ENCODE measurements at places on chromosomes 13 and 19. TPM values are rescaled to one million over a fixed set of nuclear protein-coding genes. Genes with fewer than 3 reads are reported as not detected.

DNA sequence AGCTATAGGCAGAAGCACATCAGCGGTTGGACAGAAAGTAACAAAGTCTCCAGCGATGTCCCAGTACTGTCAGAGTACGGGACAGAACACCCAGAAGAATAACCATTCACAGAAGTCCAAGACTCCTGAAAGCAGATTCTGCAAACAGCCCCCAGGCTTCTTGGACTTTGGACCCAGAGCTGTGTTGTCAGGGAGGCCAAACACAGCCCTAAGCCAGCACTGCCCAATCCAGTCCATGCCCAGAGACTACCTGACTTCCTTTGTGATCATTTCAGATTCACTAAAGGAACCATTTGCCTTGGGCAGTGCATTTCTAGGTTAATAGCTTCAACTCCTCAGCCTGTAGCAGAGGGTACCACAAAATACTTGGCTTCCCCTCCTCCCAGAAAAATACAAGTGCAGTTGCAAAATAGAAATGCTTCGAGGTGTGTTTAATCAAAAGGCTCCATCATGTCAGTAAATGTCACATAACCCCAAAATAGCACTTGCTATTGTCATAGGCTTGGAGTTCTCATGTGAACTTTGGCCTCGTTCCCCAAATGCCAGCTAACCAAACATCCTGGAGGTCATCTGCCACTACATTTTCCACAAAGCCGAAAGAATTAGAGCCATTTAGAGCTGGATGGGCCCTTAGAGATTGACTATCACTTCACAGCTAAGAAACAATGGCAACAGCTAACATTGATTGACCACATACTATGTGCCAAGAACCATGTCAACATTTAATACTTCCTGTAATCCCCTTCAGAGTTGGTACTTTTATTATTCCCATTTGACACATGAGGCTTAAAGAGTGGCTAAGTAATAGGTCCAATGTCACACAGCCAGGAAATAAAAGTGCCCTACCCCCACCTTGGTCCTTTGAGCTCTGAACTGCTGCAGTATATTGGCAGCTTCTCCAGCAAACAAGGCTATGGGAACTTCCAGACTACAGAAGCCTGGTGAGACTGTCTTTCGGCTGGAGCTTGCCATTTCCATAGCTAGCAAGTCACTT is 329.9 kb downstream of the FOXO1 start:
- DNase-seq: no peak

DNA sequence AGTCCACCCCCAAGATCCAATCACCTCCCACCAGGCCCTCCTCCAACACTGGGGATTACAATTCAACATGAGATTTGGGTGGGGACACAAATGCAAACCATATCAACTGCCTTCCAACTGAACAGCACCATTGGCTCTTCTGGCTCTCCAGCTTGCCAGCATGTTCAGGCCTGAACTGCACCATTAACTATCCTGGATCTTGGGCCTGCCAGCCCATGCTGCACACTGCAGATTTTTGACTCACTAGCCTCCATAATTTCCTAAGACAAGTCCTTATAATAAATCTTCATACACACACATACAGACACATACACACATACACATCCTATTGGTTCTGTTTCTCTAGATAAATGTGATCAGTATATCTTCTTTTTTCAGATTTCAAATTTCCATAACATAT is 737.1 kb upstream of the SPRY2 start:
- DNase-seq: no peak

DNA sequence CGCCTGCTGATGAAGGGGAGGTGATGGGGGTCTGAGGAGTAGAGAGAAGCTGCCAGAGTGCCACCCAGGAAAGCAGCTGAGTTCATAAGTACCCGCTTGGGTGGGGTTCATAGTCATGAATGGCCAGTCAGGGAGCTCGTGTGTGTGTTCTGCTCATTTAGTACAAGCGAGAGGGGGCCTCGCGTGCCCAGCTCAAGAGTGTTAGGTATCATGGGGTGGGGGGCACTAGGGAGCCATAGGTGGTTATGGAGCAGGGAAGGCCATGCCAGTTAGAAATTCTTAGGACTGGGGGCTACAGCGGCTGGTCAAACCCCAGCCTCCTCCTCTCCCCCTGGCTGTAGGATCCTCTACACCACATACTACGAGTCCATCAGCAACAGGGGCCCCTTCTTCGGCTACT is 46.8 kb downstream of the CD320 start:
- DNase-seq: no peak

The F7 gene
- not detected for total RNA-seq

All from PC-9 (cell line).